ENCODE measurements at places on chromosomes 1 and 21.

DNA sequence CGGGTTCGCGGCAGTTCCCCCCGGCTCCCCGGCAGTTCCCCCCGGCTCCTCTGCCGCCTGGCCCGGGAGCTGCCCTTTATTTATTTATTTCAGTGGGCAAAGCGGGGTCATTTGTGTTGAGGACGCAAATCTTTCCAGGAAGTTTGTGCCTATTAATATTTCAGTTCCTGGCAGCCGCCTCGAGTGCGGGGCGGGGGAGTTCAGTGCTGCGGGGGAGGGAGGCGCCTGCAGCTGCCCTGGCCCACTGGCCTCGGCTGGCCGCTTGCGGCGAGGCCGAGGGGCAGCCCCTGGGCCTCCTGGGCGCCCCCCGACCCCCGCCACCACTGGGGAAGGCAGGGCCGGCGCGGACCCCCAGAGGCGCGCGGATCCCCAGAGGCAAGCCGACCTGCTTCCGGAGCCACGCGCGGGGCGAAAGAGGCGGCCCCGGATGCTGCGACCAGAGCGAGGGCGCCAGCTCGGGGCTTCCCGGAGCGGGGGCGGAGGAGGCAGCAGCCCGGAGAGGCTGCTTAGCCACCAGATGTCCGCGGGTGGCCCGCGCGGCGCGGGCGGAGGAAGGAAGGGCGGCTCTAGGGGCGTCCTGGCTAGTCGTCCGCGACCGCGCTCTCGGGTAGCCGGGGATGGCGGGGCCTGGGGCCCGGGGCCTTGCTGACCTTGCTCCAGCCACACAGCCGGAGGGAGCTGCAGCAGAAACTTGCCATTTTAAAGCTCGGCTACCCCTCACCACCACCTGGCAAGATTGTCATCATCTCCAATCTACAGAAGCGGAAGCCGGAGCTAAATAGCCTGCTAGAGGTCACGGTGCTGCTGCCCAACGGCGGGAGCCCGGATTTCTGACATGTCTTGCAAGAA, 48.0 kb downstream of the H3-3A start:
- DNase-seq: peak; percentile 77

DNA sequence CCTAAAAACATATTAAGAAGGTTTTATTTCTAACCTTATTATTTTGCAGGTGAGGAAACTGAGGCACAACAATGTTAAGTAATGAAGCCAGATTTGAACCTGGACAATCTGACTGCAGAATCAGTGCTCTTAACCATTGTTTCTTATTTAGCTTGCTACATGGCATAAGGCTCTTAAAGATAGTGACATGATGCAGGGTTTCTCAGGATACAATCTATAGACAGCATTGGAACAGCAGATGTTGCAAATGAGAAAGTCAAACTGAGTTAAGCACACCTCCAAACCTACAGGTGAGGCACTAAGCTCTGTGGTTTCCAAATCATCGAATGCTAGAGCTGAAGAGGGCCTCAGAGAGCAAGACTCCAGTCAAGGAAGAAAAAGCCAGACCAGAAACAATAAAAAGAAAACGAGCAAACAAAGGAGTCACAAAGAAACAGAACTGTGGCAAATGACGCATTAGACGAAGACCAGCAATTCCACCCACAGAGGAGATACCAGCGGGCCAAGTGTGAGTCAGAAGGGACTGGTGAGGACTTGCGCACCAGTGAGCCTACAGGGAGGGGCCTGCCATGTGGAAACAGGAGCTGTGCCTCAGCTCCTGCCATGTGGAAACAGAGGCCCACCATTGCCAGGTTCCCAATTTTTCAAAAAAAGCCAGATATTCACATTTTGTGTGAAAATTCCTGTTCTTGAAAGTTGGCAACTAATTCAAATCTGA, 14.4 kb downstream of the CD58 start:
- DNase-seq: peak; percentile 98

GRCh38 chr1:182851825-182852224, 12.7 kb downstream of the DHX9 start:
- DNase-seq: no peak

DNA sequence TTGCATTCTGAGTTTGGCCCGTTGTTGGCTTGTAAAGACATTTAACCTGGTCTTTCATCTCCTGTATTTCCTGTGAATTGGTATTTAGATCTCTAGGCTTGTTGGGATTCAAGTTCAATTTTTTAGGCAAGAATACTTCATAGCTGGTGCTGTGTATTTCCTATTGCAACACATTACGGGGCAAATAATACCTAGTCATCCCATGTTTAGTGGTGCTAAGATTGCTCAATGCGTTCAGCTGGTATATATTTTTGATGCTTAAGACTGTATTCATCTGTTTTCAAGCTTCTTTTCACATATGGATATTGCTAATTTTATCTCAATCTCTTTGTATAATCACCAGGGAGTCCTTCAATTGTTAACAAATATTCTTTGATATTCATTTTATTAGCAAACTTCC, 87.5 kb upstream of the ZBTB18 start:
- DNase-seq: peak; percentile 32

GRCh38 chr21:33128538-33128937, 58.6 kb downstream of the OLIG1 start:
- no peak for DNase-seq

DNA sequence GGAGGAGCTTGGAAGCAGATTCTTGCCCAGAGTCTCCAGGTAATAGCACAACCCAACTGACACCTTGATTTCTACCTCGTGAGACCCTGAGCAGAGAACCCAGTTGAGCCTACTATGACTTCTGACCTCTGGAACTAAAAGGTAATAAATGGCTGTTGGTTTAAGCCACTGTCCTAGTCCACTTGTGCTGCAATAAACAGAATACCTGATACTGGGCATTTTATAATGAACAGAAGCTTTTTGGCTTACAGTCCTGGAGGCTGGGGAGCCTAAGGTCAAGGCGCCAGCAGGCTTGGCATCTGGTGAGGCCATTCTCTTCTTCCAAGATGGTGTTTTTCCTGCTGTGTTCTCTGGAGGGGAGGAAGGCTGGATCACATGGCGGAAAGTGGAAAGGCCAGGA, 39.9 kb upstream of the TP53BP2 start:
- no peak for DNase-seq

DNA sequence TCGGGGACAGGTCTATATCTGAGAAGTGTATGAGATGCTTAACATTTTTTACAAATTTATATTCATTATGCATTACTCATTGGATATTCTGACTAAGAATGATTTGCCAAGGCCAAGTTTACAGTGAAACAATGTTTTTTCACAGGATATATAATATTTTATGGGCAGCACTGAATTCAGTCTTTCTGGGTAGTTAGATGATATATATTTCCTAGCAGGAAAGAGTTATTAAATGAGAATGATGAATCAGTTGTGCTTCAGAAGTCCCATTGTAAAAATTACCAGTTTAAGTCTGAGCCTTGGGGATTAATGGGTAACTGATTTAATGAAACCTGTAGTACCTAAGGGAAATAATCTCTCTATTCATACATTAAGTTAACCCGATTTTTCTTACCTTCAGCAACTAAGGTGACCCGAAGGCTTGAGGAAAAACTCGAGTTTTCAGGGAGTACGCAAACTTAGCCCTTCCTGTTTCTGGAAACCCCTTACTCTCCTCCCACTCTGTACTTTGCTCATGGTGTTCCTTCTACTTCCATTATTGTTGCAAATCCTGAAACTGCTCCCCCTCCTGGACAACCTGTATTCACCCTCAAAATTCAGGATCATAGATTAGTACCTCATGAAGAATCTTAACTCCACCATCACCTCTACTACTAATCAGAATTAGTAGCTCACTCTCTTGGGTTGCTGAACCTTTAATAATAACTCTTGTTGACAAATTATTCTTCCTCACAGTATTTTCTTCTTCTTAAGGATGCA, 135.1 kb downstream of the AK5 start:
- DNase-seq: no peak

- DNase-seq: no peak
Measured at GRCh38 chr21:40421121-40421520, 425.8 kb downstream of the DSCAM start.

GRCh38 chr1:66500301-66500700, 33.7 kb upstream of the SGIP1 start:
- DNase-seq: no peak

DNA sequence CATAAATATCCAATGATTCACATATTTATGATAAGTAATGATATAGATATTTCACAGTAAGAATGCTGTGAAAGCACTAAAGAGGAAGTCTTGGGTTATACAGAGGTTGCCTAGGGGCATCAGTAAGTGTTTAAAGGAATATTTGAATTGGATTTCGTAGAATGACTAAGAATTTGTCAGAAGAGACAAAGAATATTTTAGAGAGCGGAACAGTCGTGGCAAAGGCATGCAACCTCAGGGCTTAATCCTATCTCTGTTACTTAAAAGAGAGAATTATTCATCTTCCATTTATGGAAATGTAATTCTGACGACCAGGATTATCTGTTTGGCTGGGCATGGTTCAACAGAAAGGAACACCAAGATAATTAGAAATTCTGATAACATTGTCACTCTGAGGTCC, 171.9 kb upstream of the NR5A2 start:
- no peak for DNase-seq

DNA sequence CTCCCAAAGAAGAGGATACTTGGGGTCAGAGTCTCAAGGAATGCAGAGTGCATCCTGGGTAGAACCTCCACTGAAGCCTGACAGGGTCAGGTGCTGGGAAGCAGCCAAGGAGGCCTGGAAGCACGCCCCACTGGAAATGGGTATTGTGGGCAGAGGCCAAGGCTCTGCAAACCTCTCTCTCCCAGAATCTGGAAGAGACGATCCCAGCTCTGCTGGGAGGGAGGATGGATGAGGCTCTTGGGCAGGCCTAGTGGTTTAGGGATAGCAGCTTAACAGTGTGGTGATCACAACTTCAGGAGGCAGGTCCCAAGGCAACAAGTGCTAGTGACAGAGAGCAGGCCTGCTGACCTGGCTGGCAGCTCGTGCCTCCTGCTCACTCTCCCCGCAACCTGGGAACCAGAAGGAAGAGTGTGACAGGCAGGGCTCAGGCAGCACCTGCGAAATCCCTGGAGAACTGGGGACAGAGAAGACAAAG, 641.0 kb downstream of the PLPP3 start:
- no peak for DNase-seq

- peak; percentile 88 for DNase-seq
Measured at GRCh38 chr1:2556277-2556677, at the start of gene TNFRSF14. Gene TNFRSF14 (plus strand): TSS chr1:2556371. CDS start chr1:2556665, 294 bp downstream.

DNA sequence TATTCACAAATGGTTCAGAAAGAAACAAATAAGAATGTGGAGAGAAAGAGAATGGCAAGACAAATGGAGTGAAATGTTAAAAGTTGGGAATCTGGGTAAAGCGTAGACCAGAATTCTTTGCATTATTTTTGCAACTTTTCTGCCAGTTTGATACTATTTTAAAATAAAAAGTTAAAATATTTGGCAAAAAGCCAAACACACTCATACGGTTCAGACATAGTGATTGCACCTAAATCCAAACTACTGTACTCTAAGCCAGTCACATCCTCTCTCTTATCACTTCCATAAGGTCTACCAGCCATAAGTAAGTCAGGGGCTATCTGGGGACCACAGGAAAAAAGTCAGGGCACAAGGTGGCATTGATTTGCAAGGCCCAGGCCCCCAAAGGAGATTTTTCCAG, 14.4 kb downstream of the STUM start:
- no peak for DNase-seq

GRCh38 chr1:72954943-72955342, 672.6 kb upstream of the NEGR1 start:
- DNase-seq: no peak

DNA sequence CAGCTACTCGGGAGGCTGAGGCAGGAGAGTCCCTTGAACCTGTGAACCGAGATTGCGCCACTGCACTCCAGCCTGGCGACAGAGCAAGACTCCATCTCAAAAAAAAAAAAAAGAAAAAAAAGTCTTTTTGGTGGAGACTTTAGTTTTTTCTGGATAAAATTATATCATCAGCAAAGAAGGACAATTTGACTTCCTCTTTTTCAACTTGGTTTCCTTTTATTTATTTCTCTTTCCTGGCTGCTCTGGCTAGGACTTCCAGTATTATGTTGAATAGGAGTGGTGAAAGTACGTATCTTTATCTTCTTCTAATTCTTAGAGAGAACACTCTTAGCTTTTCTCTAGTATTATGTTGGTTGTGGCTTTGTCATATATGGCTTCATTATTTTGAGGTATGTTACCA, 130.8 kb downstream of the PCBP3 start:
- DNase-seq: peak; percentile 9

GRCh38 chr1:26234644-26235370, 807 bp downstream of the CEP85 start:
- DNase-seq: peak; percentile 7

DNA sequence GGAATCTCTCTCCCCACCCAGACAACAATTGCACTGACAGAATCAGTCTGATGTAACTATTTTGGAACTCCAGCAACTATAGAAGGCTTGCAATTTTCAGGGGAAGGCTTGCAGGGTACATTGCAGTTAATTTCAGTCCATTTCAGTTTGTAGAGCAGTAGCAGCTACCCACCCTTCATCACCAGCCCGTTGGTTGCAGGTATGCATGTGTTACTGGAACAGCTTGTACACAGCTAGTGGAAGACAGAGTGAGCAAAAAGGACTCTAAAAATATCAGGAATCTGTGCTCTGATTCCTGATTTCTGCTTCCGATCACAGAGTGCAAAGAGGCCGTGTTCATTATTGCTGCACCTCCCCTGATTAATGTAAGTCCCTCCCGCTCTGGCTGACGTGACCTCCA, 449.0 kb downstream of the NPHP4 start:
- no peak for DNase-seq

- peak; percentile 90 for DNase-seq
Measured at GRCh38 chr1:153734396-153735089, 6.7 kb downstream of the INTS3 start.

Measured in inflammatory macrophage treated with lipopolysaccharide for 4 hours (primary cell).